Mesothelial cell of epicardium (in vitro differentiated cells): ENCODE measurements at places on chromosomes 11 and 22. TPM values are rescaled to one million over a fixed set of nuclear protein-coding genes. Genes with fewer than 3 reads are reported as not detected.

GRCh38 chr11:77253690-77254089 lies 47.8 kb downstream of the GDPD4 start:
- H3K4me3 ChIP-seq, result no peak overlapping the region
- no peak for DNase-seq
- H3K27ac ChIP-seq, result no peak overlapping the region
- no peaks in the 10 kb centered on the region for H3K27me3 ChIP-seq
- no peaks in the 10 kb centered on the region for H3K4me1 ChIP-seq
- no peaks in the 10 kb centered on the region for H3K36me3 ChIP-seq

- peaks cover 79% of the 10 kb centered on the region for H3K27me3 ChIP-seq
- no peaks in the 10 kb centered on the region for H3K36me3 ChIP-seq
- no peak overlapping the region for H3K4me3 ChIP-seq
- DNase-seq, result no peak
- no peaks in the 10 kb centered on the region for H3K4me1 ChIP-seq
Measured at GRCh38 chr11:107472966-107473365, 15.3 kb upstream of the CWF19L2 start.

GRCh38 chr11:24386546-24387397 lies 110.1 kb upstream of the LUZP2 start:
- DNase-seq, result no peak
- no peaks in the 10 kb centered on the region for H3K27me3 ChIP-seq
- H3K4me3 ChIP-seq, result no peak overlapping the region
- no peak overlapping the region for H3K27ac ChIP-seq

GRCh38 chr11:11963842-11964773 lies 44.3 kb downstream of the DKK3 start:
- no peaks in the 10 kb centered on the region for H3K27me3 ChIP-seq
- DNase-seq, result no peak
- peaks cover 9% of the 10 kb centered on the region for H3K36me3 ChIP-seq
- H3K4me3 ChIP-seq, result no peak overlapping the region

GRCh38 chr22:44003405-44004103 lies 20.5 kb upstream of the PARVB start:
- H3K4me3 ChIP-seq, result no peak overlapping the region
- DNase-seq, result no peak
- no peak overlapping the region for H3K27ac ChIP-seq
- no peaks in the 10 kb centered on the region for H3K27me3 ChIP-seq
- peaks cover 23% of the 10 kb centered on the region for H3K36me3 ChIP-seq

- H3K27me3 ChIP-seq, result peaks cover 2% of the 10 kb centered on the region
- no peak overlapping the region for H3K27ac ChIP-seq
- H3K4me1 ChIP-seq, result peaks cover 20% of the 10 kb centered on the region
- H3K36me3 ChIP-seq, result no peaks in the 10 kb centered on the region
- DNase-seq, result no peak
Measured at GRCh38 chr11:130634961-130635473, 186.6 kb downstream of the ADAMTS15 start.

DNA sequence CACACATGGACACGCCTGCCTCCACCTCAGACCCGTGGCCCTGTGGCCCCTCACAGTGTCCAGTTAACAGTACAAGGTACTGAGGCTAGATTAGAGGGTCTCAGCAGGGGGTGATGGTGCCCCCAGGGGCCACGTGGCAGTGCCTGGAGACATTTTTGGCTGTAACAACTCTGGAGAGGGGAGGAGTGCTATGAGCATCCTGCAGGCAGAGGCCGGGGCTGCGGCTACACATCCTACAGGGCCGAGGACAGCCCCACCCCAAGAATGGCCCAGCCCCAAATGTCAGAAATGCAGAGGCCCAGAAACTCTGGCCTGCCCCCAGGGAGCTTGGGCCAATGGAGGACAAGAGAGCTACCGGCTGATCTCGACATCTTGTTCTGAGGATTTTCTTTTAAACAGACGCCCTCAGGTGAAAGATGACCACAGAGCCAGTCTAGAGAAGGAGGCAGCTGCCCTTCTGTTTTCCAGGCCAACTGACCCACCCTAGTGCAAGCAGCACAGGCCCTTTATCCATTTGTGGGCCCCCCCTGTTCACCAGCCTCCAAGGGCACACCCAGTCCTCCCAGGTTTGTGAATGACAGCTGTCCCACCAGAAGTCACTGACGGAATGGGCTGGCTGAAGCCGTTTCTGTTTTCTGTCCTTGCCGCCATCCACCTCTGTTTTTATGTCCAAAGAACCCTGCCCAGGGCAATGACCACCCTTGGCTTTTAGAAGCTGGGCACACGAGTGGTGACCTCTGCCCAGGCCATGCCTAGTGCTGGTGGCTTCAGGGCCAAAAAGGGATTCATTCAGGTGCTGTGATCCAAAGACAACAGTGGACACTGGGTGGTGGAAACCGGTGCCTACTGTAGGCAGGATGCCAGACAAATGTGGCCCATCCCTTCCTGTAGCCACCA lies 85.2 kb upstream of the LINC01488 start:
- H3K27ac ChIP-seq, result no peak overlapping the region
- H3K4me1 ChIP-seq, result peaks cover 11% of the 10 kb centered on the region
- no peaks in the 10 kb centered on the region for H3K36me3 ChIP-seq
- DNase-seq, result no peak
- H3K27me3 ChIP-seq, result no peaks in the 10 kb centered on the region

DNA sequence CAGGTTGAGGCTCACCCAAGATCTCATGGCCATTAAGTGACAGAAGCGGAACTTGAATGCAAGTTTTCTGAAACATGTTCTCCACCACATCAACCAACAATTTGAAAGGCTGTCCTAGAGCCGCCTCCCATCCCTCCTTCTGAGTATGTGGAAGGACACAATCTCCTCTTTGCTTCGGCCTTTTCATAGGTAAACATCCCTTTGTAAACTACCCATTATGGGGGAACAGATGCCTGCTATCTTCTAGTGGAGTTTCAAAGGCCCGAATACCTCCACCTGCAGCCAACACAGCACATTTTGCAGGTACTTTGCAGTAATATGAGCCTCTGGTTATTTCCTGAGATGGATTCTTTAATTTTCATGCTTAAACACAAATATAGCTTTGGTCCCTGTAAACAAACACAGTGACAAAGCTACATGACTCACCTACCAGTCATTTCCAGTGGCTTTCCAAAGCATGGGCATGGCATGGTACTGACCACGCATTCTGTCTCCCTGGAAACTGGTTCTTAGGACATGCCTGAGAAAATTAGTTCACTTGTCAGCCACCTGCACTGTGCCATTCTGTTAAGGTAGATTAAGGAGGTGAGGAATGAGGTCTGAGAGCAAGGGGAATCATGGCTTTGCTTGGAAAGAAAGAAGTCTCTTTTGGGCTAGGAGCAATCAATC lies 60.2 kb downstream of the EHF start:
- no peak for DNase-seq
- H3K27me3 ChIP-seq, result peaks cover 15% of the 10 kb centered on the region
- H3K4me3 ChIP-seq, result no peak overlapping the region
- H3K27ac ChIP-seq, result no peak overlapping the region
- peaks cover 4% of the 10 kb centered on the region for H3K4me1 ChIP-seq

DNA sequence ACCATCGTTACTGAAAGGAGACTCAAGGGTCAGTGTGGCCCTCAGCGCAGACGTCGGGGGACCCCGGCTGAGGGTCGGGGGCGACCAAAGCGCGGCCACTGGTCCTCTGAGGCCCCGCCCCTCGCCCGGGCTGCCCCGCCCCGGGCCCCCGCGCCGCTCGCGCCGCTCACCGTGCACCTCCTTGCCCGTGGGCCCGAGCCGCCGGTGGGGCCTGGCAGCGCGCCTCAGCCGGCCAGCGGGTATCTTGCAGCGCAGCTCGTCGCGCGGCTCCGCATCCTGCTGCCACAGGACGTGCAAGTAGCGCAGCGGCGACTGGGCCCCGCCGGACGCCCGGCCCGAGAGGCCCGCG lies 419 bp downstream of the ANKRD54 start:
- peak; percentile 43 for DNase-seq
- H3K4me1 ChIP-seq, result peaks cover 22% of the 10 kb centered on the region
- peak overlapping the region; percentile 91 for H3K27ac ChIP-seq
- H3K4me3 ChIP-seq, result peak overlapping the region; percentile 79
- H3K27me3 ChIP-seq, result no peaks in the 10 kb centered on the region

- no peaks in the 10 kb centered on the region for H3K36me3 ChIP-seq
- peaks cover 70% of the 10 kb centered on the region for H3K27me3 ChIP-seq
- no peak for DNase-seq
- no peak overlapping the region for H3K4me3 ChIP-seq
Measured at GRCh38 chr11:116527180-116527991, 245.4 kb downstream of the BUD13 start.

DNA sequence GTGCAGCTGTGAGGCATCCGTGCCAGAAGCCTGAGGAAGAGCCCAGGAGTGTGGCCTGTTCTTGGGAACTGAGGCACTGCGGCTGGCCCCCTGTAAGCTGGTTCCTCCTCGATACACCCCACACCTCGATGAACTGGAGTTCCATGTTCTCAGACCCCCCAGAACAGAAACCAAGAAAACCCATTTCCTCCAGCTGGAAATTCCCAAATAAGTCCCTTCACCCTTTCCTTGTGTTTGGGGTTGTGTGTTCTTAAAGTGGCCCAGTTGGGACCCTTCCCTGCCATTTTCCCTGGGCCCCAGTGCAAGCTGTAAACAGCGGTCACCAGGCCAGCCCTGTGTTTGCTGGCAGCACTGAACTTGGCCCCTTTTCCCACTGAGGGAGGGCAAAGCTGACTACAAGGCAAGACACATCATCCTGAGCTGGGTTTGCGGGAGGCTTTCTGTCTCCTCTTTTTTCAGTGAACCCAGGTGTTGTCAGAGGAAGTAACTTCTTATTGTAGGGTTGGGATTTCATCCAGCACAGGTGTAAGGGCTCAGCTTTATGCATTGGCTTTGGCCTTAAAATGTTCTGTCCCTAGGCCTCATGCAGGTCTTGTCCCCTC lies 60.1 kb upstream of the MPEG1 start:
- no peak for DNase-seq
- no peak overlapping the region for H3K27ac ChIP-seq
- no peaks in the 10 kb centered on the region for H3K27me3 ChIP-seq
- no peaks in the 10 kb centered on the region for H3K36me3 ChIP-seq

DNA sequence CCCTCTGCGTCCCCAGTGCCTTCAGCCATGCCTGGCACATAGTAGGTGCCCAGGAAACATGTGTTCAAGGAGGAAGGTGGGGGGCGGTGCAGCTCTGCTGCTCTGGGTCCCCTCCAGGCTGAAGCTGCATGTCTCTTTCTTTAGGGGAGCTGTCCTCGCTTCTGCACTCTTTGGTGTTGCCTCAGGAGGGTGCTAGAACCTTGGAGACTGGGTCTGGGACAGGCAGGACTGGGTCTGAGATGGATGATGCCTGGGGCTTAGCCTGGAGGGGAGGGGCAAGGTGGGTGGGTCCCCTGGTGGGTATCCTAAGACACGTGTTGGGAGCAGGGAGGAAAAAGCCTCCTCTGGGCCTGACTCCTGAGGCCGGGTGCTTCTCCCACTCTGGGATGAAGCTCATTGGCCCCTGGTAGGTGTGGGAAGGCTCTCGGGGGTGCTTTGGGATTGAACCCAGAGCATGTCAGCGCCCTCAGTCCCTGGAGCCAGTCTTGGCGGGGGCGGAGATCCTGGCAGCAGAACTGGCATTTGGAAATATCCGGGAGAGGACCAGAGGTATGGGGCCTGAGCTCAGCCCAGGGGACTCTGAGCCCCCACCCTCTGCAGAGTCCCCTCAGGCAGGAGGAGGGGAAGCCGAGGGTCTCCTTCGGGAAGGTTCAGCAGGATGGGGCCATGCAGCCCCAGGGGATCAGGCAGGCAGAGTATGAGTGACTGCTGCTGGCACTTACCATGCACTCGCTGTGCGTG lies 6.7 kb upstream of the GSTP1 start:
- no peak overlapping the region for H3K4me3 ChIP-seq
- DNase-seq, result no peak
- H3K27me3 ChIP-seq, result peaks cover 9% of the 10 kb centered on the region
- no peaks in the 10 kb centered on the region for H3K36me3 ChIP-seq
- H3K27ac ChIP-seq, result no peak overlapping the region

DNA sequence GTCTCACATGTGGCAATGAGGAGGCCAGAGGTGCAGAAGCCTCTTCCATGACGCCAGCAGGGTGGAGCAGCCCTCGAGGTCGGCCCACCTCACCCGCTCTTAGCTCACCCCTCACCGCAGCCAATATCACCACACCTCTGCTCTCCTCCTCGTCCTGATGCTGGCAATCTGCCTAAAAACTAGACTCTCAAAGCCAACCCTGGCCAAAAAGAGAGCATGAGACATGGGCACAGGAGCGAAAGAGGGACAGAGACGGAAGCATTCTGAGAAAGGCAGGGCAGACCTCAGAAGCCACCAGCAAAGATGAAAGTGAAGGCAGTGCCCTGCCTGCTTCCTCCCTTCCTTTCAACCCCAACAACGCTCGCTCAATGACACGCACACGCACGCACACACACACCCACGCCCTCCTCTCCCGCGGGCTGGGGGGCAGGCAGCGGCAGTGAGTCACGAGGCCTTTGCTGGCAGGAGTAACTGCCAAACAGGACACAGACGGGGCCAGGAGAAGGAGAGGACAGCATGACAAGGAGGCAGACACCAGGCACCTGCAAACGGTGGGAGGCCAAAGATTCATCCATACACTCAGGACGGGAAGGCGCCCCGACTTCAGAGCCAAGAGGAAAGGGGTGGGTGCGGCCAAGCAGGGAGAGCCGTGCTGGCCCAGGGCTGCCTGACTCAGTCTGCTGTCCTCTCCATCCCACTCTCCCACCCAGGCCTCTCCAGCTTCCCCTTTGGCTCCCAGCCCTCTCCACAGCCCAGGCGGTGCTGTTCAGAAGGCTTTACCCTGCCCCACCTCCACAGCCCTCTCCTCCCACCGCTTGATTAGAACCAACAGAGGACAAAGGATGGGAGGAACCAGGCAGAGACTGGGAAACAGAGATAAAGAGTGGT lies 11.4 kb downstream of the IGSF9B start:
- H3K36me3 ChIP-seq, result no peaks in the 10 kb centered on the region
- no peak for DNase-seq
- H3K4me1 ChIP-seq, result peaks cover 6% of the 10 kb centered on the region
- H3K4me3 ChIP-seq, result no peak overlapping the region
- no peak overlapping the region for H3K27ac ChIP-seq

DNA sequence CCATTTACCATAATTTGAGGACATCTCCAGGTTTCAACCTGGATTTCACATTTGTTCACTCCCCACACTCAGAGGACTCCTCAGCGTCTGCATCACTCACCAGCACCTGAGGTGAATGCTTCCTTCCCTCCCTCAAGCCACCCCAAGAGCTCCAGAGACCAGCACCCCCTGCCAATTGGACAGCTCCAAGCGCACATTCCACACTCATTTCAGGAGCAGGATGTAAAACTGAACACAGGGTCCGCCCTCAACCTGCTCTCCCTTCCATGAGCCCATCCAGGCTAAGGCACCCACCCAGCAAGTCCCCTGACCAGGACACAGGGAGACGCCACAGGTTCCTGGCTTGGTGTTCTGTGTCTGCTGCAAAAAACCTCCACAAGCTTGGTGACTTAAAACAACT lies 3.9 kb downstream of the SCGB1D1 start:
- no peak overlapping the region for H3K27ac ChIP-seq
- no peaks in the 10 kb centered on the region for H3K36me3 ChIP-seq
- peaks cover 58% of the 10 kb centered on the region for H3K27me3 ChIP-seq
- DNase-seq, result no peak
- H3K4me3 ChIP-seq, result no peak overlapping the region

- H3K27me3 ChIP-seq, result peaks cover 6% of the 10 kb centered on the region
- H3K4me3 ChIP-seq, result no peak overlapping the region
- no peak overlapping the region for H3K27ac ChIP-seq
- no peaks in the 10 kb centered on the region for H3K36me3 ChIP-seq
- DNase-seq, result no peak
Measured at GRCh38 chr11:90349731-90350130, 126.9 kb upstream of the CHORDC1 start.

The WDR74 gene
- total RNA-seq, result 59.3 to 63.7 TPM (median 62.1 TPM) in 3 replicates

The MS4A6E gene
- total RNA-seq, result not detected in 3 replicates

The BTBD18 gene
- not detected in 3 replicates for total RNA-seq

The KCNK4 gene
- total RNA-seq, result 0.22 to 0.58 TPM (median 0.27 TPM) in 3 replicates

The IRAG1 gene
- 13.1 to 13.8 TPM (median 13.6 TPM) in 3 replicates for total RNA-seq

The HEPN1 gene
- not detected in 3 replicates for total RNA-seq

The GNB1L gene
- total RNA-seq, result 9.0 to 9.9 TPM (median 9.8 TPM) in 3 replicates

The TRIOBP gene
- total RNA-seq, result 69.2 to 76.1 TPM (median 71.4 TPM) in 3 replicates
